ENCODE measurements at places on chromosomes 5 and 9.

GRCh38 chr9:134328841-134329575 is 2.8 kb downstream of the RXRA start:
- DNase-seq = no peak

DNA sequence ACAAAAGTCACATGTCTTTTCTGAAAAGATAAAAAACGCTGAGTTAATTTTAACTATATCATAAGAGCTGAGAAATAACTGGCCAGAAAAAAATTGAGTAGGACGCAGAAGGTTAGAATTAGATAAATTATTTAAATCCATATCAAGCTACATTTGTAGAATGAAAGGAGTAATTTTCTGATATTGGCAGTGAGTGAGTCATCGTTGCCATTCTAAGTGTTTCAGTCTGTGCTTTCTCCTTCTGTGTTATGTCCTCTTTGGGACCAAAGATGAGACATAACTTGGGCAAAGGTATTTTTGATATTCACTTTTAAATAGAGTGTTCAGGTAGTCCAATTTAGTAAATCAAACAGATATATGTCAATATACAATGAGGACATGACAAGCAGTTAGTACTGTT is 34.4 kb upstream of the KCNN2 start:
- no peak for DNase-seq

GRCh38 chr5:68708842-68709170 is 385.0 kb upstream of the SLC30A5 start:
- no peak for DNase-seq

DNA sequence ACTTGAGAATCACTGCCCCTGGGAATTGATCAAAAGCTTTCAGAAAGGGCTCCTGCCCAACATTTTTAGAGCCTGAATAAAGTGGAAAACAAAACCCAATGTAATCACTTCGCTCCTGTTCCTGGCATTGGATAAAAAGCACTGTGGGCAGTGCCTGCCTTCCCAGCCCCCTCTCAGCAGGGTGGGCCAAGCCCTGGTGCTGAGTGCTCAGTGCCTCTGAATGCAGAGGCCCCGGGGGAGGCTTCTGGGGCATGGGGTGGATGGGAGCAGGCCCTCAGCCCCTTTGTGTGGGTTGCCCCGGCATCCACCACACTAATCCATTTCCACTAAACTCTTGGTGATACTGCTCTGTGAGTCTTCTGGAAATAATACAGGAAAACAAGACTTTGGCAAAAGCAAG is 55.6 kb downstream of the CFAP90 start:
- DNase-seq = peak; percentile 32
